ENCODE measurements at places on chromosomes 6 and 20.

- DNase-seq = no peak
Measured at GRCh38 chr6:165456286-165456685, 146.9 kb upstream of the C6orf118 start.

DNA sequence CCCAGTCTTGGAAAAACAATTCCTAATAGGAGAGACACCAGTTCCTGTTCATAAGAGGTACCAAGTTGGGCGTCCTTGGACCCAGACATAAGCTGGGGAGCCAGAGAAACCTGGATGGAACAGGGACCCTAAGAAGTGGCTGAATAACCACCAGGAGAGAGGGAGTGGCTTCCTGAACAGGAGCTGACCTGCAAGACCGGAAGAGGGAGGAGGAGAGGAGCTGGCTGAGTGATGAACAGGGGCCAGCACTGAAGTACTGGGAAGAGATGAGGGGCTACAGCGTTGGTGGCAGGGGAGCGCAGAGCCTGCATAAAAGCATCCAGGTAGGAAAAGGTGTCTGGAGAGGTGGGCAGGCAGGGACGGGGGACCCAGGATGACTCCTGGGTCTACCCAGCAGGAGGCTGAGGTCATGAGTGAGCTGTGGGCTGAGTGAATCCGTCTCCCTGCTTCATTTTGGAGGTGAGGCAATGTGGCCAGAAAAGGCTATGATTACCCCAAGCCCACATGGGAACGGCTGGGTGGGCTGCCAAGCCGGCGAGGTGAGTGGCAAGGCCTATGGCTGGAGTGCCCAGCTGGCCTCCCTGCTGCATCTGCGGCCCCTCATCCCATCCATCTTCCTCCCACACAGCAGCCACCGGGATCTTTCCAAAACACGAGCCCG, 34.4 kb upstream of the ZFAND3 start:
- no peak for DNase-seq

DNA sequence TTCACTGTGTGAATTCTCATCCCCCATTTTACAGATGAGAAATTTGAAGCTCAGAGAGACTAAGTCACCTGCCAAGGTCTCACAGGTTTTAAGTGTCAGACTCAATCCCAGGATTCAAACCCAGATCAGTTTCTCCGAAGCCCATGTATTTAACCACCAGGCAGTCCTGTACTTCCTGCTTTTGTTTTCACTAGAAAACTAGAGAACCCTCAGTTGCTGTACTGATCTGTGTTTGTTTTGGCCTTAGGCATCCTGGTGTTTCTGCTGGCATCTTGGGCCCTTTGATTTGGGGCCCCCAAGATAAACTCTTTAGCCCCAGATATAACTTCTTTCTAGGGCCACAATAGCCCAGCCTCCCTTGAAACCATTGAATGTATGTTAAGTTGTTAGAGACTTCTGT, 36.5 kb downstream of the PPP1R16B start:
- DNase-seq = no peak

- no peak for DNase-seq
Measured at GRCh38 chr6:32947552-32948465, 5.1 kb downstream of the HLA-DMA start.

- no peak for DNase-seq
Measured at GRCh38 chr20:11156922-11157321, 483.1 kb upstream of the JAG1 start.

- no peak for DNase-seq
Measured at GRCh38 chr6:16299861-16300260, 61.5 kb downstream of the GMPR start.

DNA sequence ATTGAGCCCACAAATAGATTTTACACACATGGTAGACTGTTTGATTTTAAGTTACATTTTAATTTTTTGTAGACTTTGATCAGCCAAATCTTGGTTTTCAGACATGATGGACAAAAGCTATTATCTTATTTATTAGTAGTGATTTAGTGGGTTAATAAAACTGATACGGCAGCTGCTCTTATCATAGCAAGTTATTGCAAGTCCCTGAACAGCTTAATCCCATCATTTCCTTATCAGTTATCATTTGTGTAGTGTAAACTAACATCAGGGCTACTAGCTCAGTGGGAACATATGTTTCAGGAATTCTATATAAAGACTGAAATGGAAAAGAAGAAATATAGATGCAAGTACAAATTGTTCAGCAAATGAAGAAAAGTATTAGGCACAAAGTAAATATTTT, 10.9 kb downstream of the RFX6 start:
- no peak for DNase-seq

- DNase-seq = no peak
Measured at GRCh38 chr20:41476013-41476441, 109.4 kb upstream of the EMILIN3 start.

DNA sequence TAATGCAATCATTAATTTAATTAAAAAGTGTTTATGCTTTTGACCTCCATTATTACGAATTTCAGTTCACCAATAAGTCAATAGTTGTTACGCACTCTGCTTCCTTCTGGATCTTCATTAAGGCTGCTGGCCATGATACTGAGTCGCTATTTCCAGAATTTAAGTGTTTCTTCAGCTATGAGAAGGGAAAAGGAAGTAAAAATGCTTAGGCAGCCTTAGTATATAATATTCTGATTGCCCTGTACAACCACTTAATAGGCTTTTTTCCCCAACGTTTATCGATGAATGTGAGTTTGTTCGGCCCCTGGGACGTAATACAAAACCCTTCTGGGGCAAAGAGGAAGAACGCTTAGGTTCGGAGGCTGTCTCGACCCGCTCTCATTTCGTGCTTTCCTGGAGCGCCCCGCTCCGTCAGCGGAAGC, 644 bp downstream of the OARD1 start:
- peak; percentile 55 for DNase-seq

DNA sequence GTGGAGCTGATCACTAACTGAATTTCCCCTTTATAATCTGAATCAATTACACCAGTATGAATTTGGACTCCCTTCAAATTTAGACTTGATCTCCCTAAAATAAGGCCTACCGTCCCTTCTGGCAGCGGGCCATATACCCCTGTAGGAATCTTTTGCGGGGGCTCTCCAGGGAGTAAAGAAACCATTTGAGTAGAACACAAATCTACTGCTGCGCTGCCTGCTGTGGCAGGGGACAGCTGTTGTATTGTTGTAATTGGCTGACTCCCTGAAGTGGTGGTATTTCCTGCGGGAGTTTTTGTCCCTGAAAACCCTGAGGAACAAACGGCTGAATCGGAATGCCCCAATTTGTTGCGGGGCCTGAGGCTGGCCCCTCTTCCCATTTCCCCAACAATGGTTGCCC, 16.0 kb upstream of the PTCRA start:
- no peak for DNase-seq

DNA sequence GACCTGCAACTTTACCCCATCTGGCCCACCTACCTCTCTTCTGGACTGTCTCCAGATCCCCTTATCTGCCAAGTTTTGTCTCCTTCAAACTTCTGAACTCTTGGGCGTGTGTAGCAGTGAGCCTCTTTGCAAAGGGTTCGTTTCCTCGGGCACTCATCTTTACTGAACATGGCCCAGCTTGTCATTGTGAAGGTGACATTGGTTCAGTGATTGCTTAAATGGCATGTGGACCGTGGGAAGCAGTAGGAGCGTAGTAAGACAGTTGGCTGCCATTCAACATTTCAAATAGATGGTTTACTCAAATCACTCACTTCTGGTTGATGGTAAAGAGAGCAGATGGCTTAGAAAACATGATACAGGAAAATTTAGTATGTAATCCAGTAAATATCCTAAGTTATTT, 34.8 kb upstream of the KIF25 start:
- no peak for DNase-seq
